Mammary epithelial cell (primary cell): ENCODE measurements at places on chromosomes 4 and X.

GRCh38 chr4:127143460-127144195, 489.1 kb upstream of the INTU start:
- no peak for DNase-seq

DNA sequence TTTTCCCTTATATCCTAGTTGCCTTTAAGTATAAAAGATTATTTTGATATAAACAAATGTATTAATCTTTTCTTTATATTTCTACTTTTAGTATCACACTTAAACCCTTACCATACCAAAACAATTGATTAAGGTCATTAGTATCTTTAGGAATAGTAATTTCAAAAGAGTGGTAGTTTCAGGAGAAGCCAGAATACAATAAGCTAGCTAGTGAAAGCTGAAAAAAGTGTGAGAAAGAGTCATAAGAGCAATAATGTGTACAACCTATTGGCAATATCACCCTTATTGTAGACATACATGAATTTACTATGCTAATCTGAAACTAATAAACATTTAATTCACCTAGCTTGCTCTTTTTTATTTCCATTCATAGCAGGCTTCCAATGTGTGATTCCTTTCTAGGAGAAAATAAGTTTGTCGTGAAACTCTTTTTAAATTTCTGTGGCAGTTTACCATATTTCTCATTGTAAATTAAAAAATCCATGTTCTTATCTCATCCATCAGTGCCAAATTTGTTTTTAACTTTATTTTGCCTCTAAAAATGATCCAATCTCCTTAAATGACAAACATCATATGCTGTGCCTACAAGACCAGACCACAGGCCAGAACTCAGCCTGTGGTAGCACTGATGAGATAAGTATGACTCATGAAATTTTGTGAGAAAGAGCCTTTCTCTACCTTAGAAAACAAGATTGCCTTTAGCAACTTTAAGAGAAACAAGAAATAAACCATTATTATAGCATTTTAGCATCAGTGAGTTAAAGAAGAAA, 8.1 kb downstream of the NEK1 start:
- peak; percentile 78 for DNase-seq

GRCh38 chr4:42401171-42401570, 3.9 kb downstream of the SHISA3 start:
- DNase-seq: no peak

DNA sequence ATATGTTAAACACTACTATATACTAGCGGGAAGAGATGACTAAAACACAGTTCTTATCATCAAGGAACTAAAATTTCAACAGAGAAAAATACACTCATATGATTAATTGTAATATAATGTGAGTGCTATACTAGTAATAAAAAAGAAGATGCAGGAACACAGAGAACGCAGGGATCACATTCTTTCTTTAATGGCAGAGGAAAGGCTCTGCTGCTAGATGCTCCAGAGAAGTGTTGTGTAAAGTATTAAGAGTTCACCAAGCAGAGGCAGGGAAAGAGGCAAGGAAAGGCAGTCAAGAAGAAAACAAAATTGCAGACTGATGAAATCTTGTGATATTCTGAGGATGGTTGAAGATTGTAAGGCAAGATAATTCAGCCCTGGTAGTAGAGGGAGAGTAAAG, 394.7 kb downstream of the PDGFC start:
- DNase-seq: no peak

GRCh38 chr4:30726090-30726675, 6.0 kb downstream of the PCDH7 start:
- DNase-seq: no peak

DNA sequence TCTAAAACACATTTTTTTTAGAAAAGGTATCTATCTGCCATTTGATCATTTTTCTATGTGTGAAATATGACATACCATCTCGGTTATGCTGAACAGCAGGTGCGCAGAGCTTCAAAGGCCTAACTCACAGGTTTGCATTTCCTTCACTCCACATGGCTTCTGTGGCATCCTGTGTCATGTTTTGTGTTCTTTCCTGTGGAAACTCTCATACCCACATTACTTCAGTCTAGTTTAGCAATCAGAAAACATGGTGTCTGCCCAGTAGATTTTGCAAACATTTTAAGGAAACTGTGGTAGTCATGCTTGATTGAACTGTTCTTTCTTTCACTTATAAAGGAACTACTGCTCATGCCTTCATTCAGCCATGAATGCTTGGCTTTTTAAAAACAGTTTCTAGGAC, 11.3 kb upstream of the ARAP2 start:
- DNase-seq: no peak

GRCh38 chrX:38277802-38278201, 49.5 kb downstream of the RPGR start:
- no peak for DNase-seq

DNA sequence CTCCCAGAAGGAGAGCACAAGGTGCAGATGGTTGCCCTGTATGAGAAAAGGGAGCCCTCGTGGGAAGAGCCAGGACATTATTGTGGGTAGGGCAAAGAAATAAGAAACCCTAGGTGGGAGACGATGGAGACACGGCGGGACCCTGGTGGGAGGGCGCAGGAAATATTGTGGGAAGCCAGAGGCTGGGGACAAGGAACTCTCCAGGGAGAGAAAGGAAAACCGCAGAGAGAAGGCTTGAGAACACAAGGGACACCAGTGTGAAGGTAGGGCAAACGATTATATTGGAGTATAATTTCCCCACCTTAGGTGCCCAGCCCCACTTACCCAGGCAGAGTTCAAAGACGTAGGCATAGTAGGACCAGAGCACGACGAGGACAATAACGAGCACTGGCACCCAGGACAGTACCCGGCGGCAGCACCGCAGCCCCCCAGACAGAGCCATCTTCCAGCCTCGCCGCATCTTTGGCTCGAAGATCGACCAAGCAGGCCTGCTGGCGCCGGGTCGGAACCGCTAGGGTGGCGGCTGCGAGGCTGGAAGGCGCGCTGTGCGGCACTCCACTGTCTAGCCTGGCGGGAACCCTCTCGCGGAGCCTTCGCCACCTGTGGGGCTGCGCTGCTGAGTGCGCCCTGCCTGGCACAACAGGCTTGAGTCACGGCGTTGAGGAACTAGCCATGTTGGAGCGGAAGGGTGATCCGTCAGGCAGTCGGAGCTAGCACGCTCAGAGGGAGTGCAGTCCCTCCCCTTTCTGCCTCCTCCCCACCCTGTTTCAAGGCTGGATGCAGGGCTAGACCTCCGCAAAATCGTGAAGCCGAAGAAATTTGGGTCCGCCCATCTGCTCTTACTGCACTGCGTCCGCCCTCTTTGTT, at the start of gene ZDHHC15:
TSS of gene ZDHHC15 (minus strand) at position 473 of the 867 bp plus-strand sequence. CDS start at position 460, 13 bp downstream.
- DNase-seq: no peak

GRCh38 chr4:20882500-20882899, 182.2 kb downstream of the PACRGL start:
- no peak for DNase-seq

GRCh38 chr4:132417220-132417619, 731.9 kb upstream of the PCDH10 start:
- DNase-seq: no peak

GRCh38 chr4:124943145-124943889, 230.8 kb upstream of the ANKRD50 start:
- peak; percentile 88 for DNase-seq

- no peak for DNase-seq
These were observed 26.5 kb downstream of the HCCS start for GRCh38 chrX:11137543-11138139.

DNA sequence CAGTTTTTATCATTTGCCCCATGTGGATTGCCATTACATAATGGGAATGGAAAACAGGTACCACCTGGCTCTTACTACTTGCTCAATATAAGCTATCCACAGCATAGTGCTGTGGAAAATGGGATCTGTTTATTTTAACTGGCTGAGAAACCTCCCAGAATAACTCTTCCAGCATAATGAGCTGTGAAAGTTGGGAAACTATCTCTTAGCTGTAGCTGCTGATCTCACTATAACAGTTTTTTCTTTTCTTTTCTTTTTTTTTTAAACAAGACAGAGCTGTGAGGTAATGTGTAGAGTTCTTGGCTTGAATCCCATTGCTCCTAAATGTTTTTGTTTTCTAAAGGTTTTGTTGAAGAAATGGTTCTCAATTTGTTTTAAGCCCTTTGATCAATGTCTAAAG, 988.3 kb downstream of the PCDH19 start:
- no peak for DNase-seq

DNA sequence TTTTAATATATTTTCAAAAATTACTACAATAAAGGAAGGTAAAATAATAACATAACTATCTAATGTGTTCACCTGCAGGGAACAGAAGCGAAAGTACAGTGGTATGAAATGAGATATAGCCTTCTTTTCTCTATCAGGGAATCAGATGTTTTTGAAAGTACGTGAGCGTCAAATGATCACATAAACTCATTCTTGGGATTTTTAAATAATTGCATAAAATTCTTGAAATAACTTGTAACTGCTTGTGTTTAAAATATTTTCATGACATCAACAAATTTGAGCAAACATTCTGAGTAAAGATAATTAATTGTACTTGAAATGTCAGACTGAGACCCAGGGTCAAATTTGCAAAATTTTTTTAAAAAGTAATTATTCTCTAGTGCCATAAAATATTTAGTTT, 193.5 kb upstream of the NEIL3 start:
- DNase-seq: no peak

- DNase-seq: no peak
These were observed 6.3 kb downstream of the KIAA1210 start for GRCh38 chrX:119121341-119121740.

DNA sequence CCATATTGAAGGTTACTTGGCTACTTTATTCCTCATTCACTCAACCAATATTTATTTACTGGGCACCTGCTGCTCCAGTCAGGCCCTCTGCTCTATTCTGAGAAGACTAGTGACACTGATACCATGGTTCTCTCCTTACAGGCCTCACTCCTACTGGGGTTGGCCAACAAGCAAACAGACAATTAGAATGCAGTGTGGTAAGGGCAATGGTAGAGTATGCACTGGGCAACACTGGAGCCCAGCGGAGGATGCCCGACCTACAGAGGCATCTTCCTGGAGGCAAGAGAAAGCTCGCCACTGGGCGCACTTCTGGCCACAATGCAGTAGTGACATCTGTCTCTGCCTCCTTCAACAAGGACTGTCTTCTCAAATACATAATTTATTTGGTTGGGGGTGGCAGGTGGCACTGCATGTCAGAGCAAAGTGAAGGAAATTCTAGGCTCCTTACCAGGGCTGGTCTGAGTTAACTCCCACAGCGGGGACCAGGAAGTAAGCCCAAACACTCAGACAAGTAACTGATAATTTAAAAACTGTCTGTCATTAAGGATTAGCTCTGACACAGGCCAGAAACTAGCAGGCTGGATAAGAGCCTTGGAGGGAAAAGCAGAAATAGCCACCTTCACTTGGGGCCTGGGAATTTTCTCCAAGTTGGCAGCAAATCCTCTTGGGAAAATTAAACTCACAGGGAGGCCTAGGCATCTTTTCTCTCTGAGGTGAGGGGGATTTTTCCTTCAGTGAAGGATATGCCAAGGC, 150.7 kb upstream of the EOLA2 start:
- no peak for DNase-seq

GRCh38 chr4:139875411-139875825, 209.8 kb downstream of the MGST2 start:
- DNase-seq: no peak

- no peak for DNase-seq
These were observed 500 bp downstream of the CDX4 start for GRCh38 chrX:73447311-73447794.

DNA sequence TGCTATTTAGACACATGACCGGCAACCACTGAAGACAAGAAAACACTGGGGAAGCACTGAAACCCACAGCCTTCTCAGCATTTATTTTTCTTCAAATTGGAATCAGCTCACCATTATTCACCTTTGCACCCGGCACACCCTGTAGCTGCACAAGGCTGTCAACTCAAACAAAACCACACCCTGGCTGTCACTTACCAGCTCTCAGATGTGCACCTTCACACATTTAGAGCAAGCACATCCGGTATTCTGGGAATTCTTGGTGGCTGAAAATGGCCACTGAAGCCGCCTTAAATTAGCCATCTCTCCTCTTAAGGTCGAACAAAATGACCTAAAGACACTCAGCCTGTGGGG, 5.9 kb downstream of the ZFYVE28 start:
- no peak for DNase-seq

DNA sequence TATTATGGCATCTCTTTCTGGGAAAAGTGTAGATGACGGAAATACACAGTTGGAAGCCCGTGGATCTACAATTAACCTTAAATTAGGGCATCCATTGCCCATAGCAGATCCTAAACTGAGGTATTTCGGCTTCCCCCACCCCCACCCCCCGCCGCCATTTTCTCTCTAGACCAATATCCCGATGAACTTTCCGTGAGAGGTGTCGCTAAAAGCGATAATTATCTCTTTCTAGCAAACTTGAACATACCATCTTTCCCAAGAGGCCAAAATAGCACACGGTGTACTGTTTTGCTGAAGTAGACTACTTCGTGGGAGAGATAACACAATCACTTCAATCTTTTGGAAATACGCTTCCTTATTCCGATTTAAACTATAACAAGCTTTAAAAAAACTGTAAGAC, 554 bp downstream of the KLHL15 start:
- DNase-seq: no peak

GRCh38 chr4:1366371-1367229, 19.6 kb downstream of the UVSSA start:
- no peak for DNase-seq

DNA sequence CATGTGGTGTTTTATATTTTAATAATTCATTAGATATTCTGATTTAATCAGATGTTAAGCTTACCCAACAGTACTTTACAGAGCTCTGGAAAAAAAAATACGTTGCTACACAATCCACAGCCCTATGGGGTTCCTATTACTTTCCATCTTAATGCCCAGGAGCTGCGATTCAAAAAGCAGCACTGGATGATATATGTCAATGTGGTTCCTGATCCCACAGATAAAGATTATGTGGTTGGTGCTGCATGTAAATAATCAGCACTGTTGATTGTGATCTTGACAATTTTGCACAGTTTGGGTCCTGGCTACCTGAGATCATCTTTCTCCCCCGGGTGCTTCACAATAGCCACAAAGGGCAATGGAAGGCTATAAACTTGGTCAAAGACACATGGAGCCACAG, 72.7 kb upstream of the DCLK2 start:
- no peak for DNase-seq

GRCh38 chrX:84760560-84760959, 243.1 kb upstream of the APOOL start:
- DNase-seq: no peak
